ENCODE measurements at places on chromosomes 7 and 10.

DNA sequence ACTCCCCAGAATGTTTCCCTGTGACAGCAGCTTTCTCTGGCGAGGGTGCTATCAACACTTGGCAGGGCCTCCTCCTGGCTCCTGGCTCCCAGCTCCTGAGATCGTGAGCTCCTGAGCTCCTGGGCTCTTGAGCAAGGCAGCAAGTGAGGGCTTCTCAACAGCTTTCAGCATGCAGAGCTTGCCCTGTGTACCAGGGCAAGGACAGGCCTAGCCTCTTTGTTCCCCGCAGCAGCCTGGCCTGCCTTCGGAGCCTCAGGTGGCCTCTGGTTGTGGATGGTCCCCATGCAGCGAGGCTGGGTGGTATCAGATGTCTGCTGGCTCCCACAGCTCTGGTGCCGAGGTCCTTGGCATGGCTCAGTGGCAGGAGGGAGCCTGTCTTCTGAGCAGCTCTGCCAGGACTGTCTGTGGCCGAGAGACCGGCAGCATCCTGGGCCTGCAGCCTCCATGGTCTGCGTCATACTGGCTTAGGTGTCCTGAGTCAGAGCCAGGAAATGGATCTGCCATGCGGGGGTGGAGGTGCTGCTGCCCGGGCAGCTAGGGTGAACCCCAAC lies 44.2 kb downstream of the ZMIZ1 start:
- peak; percentile 58 for DNase-seq

- DNase-seq, result no peak
Observed at GRCh38 chr7:12490940-12491339, 79.6 kb upstream of the SCIN start.

- DNase-seq, result no peak
Observed at GRCh38 chr7:66421830-66422475, 206.7 kb upstream of the KCTD7 start.

GRCh38 chr10:69815104-69815503 lies 13.4 kb downstream of the COL13A1 start:
- DNase-seq, result no peak

DNA sequence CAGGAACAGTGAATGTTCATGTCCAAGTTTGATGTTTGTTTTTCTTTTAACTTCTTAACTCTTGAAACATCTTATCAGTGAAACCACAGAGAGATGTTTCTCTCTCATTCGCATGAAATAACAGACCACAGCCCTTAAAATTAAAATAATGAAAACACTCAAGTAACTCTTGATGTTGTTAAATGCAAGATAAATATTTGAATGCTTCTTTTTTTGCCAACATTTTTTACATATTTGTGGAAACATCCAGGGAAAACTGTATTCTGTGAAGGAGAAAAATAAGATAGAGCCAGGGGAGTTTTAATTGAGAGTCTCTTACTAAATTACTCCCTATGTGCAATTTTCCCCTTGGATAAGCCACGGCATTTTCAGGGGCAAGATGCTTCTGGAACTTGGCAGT lies 361.8 kb upstream of the MGMT start:
- DNase-seq, result no peak

GRCh38 chr7:102222445-102222844 lies 64.2 kb upstream of the SH2B2 start:
- no peak for DNase-seq

GRCh38 chr10:5694573-5694972 lies 9.9 kb downstream of the TASOR2 start:
- no peak for DNase-seq

GRCh38 chr7:38833329-38833728 lies 75.7 kb downstream of the VPS41 start:
- DNase-seq, result no peak

DNA sequence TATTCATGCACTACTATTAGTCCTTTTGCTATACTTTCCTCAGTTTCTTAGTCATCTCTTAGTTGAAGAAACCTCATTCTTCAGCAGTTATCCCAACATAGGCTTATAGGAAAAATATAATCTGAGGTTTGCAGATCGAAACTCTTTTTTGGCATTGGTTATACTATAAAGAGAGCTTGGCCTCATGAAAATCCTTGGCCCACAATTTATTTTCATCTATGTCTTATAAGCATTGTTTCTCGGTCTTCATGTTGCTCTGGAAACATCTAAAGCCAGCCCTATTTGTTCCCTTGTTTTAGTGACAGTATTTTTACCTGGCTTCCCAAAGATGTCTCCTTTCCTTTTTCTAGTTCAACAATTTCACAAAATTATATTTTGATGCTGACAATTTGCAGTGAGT lies 345.1 kb upstream of the PRKCQ start:
- no peak for DNase-seq

DNA sequence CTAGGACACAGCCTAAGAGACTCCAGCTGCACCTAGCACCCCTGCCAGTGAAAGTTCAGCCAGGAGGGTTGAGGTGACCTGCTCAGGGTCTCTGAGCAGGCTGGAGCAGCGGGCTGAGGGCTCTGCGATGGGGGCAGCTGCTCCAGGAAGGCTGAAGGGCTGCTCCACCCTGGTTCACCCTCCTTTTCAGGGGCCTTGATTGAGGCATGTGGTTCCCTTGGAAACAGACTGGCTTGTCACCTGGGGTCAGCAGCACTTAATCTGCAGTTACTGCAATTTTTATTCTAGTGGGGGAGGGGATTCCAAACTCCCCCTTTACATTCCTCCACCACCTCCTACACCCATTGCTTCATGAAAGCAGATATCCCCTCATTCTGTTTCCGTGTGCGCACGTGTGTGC lies 85.3 kb upstream of the UNC5B start:
- no peak for DNase-seq

- no peak for DNase-seq
Observed at GRCh38 chr7:142603870-142604448, 145.3 kb upstream of the PRSS1 start.

DNA sequence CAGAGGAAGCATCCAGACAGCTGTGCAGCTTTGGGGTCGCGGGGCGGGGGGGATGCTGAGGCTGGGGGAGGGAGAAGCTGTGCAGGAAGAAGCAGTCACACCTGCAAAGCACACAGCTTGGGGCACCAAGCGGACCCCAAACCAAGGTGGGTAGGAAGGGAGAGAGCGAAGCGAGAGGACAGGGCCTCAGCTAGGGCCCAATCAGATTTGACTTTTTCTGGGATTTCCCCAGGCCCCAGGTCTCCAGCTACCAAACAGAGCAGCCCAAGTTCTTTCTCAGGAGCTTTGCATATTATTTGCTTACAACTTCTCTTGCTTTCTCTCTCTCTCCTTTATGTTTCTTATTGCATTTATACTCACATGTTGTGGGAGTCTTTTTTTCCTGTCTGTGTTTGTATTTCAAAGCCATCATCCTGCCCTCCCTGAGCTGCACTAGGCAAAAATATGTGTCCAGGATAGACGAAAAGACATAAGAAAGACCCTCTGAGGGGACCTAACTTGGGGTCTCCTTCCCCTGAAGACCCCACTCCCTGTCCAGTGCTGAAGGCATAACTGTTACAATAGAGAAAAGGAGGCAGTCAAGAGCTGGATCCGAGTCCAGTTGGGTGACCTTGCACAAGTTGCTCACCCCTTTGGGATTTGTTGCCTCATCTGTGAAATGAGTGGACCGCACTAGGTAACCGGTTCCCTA lies 50.6 kb upstream of the SMNDC1 start:
- DNase-seq, result no peak

GRCh38 chr10:80598084-80598798 lies 60.5 kb downstream of the SH2D4B start:
- no peak for DNase-seq

GRCh38 chr7:151511946-151512345 lies 7.7 kb downstream of the RHEB start:
- DNase-seq, result no peak

DNA sequence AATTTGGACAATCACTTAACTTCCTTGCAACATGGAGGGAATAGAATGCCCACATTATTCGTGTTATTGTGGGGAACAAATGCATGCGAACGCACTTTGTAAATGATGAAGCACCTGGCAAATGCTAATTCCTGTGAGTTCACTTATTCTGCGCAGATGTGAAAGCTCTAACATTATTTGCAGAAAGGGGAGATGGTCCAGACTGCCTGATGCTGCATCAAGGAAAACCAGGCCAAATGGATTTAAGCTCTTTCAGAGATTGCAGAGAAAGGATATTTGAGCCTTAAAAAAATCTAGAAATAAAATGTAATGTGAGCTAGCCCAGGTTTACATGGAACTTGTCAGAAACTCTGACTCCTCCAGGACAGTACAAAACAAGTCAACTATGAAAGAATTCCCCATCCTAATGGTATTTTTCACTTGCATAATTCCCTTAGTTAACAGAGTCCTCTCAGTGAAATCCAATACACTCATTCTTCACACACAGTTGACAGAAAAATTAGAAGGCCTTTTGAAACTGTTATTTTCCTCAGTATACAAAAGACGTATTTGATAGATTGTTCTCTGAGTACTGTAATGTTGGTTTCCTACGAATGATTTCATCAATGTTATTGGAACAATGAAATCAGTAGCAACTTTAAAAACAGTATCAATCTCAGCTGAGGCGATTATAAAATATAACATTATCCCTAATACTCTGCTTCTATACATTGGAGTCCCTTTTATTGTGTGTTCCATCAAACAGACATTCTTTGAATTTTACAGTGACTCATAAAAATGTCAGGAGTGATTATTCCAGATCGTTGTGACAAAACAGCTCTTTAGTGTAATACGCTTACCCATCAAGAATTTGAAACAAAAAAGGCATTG lies 136.3 kb upstream of the ANK3 start:
- no peak for DNase-seq

DNA sequence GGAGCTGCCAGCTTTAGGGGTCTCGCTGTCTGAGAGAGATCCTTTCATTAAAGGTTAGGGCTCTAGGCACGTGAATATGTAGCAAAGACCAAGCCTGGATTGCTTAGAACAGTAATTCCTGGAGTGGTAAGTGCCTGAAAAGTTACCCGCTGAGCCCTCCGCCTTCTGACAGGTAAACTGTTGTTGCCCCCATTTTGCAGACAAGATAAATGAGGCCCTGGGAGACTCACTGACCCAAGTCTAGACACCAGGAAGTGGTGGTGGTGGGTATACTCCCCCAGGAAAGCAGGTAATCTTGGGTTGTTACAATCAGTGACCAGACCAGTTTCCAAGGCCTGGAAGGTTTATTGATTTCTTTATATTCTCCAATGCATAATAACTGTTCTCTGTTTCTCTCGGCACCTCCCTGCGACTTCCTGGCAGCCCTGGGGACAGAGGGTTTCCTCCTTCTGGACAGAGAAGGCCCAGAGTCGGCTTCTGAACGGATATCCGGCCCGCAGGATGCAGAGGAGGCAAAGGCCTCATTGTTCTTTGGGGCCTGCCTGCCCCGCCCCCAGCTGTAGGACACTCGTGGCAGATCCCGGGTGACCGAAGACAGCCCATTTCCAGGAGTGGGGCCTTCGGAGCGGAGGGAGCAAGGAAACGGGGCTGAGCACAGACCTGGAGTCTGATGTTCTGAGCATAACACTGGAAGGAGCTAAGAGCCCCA lies 1.3 kb upstream of the GRK5 start:
- peak; percentile 83 for DNase-seq

- DNase-seq, result no peak
Observed at GRCh38 chr10:103397191-103397825, 882 bp downstream of the PDCD11 start.

GRCh38 chr7:151308256-151308655 lies 33.4 kb upstream of the NUB1 start:
- DNase-seq, result no peak

- DNase-seq, result peak; percentile 49
Observed at GRCh38 chr10:102120991-102121738, 997 bp upstream of the LDB1 start.

DNA sequence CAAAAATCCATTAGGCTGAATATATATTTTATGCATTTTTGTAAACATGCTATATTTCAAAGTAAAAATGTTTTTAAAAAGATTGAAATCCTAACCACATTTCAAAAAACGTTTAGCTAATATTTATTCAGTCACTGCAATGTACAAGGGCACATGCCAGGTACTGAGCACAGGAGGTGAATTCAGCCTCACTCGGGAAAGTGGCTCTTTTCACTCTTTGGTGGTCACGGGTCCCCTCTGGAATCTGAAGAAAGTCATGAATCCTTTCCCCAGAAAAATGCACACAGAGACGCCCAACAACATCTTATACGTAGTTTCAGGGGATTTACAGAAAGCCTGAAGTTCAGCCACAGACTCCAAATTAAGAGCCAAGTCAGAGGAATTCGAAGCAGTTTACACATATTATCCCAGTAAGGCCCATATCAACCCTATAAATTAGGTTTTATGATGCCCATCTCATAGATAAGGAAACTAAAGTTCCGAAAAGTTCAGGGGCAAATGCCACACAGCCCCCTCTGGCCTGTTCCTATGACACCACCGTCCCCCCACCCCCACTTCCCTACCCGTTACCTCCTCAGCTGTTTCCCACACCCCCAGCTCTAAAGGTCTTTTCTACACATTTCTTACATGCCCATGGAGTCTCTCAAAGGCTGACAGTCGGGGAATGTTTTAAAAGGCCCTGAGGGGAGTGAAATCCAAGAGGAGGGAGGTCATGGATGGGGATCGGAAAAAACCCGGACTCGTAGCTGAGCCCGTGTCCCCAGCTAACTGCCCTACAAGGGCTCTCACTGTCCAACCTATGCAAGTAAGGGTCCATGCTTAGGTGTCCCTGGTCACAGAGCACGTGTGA lies 9.6 kb upstream of the SVOPL start:
- no peak for DNase-seq

DNA sequence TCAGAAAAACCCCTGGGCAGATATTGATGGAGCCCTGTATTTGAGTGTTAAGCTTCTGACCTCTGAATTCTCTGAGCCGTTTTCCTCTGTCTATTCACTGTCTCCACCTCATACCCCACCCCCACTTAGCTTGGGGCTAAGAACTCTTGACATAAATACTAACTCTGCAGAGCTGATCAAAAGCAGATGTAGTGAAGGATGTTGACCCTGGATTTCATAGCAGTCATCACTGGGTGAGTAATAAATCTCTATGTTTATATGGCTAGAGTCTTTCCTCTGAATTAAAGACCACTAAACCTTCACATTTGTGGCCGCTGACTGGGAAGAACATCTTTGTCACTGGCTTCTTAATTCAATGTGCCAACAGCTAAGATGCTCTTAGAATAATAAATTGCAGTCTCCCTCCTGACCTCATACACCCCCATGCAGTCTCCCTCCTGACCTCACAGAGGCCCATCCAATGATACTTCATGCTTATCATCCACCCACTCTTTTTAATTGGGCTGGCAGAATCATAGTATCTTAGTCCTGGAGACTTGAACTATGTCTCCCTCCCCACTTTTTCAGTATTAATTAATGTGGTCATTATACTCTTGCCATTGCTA lies 78.0 kb upstream of the MACROH2A2 start:
- DNase-seq, result no peak

GRCh38 chr7:158448430-158449100 lies 139.1 kb downstream of the PTPRN2 start:
- DNase-seq, result no peak

- DNase-seq, result no peak
Observed at GRCh38 chr7:28729281-28729680, 228.8 kb downstream of the TRIL start.
